ENCODE measurements at places on chromosomes 5 and 9.
A peak's percentile ranks its signal among the peaks of the same experiment; 100 is the strongest.

DNA sequence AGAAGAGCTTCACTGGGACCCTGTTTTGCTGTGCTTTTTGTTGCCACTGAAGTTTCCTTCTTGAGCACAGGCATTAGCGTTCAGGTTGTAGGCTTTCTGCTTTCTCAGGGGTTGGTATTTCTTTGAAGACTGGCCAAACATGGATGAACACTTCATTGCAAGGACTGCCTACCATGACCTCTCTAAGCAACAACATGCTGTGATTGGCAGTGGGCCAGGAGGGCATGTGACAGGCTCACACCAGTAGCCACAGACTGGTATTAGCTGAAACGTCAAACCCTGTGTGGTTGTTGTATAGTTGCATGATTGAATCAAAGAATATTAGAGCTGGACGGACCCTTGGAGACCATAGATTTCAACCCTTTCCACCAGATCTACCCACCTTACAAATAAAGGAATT is 20.0 kb upstream of the MLANA start:
- peak; percentile 8 for DNase-seq

DNA sequence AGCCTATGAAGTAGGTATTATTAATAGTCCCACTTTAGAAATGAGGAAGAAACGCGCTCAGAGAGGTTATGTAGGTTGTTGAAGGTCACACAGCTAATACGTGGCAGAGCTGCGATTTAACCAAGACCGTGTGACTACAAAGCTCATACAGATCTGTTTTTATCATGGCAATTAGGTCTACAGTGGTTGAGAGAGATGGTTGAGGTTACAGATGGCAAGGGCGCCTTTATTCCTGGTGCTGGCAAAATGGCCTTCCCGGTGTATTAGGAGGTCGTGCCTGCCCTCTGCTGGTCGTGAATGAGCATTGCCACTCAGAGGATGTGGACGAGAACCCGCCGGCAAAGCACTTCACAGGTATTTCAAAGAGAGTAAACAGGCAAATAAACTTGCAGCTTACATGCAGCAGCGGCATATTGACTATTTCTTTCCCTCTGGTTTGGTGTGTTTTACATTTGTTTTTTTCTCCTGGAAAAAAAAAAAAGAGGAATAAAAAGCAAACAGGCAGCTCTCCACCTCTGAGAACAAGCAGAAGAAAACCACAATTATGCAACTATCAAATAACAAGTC is 65.3 kb upstream of the EGFLAM start:
- peak; percentile 73 for DNase-seq

- DNase-seq: no peak
Measured at GRCh38 chr9:4118666-4119065, 181.2 kb downstream of the GLIS3 start.

DNA sequence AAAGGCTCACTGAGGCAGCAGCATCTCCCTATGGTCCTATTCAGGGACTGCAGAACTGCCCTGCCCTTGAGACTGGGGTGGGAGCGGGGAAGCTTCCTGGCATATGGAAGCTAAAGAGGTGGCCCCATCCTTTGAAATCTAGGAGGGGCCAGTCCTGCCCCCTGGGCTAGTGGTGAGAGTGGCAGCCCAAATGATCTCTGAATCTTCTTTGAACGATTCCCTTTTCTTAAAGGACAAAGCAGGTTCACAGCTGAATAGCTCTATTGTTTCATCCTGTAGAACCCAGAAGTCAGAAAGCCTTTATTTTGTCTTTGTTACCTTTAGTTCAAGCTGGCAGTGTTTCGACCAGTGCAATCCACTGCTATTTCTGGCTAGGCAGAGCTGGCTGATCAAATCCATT is 741.9 kb downstream of the IRX1 start:
- no peak for DNase-seq

GRCh38 chr9:97682242-97682641 is 14.9 kb downstream of the XPA start:
- peak; percentile 15 for DNase-seq

DNA sequence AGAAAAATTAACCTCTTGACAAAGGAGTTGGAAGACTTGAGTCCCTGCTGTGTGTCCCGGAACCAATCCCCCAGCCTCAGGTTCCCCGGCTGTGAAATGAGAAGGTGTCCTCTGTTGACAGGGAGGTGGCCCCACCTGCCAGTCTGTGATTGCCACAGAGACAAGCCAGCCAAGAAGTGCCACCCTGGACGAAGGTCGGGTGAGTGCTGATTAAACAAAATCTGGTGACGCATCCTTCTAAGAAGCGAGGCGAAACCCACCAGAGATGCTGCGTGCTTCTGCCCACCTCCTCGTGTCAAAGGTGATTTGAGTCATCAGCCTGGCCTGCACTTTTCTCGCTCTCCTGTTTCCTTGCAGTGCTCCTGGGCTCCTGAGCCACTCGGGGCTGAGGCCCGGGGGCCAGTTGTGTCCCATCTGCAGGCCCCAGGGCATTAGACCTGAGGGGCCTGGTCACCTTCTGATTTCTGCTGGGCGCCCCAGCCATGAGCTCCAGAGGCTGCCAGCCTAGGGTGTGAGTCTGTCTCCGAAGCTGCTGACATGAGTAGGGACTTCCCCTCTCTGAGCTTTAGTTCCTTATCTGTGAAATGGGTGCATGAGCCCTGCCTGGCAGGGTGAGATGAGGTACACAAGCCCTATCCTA is 28.7 kb downstream of the NEK6 start:
- DNase-seq: no peak

DNA sequence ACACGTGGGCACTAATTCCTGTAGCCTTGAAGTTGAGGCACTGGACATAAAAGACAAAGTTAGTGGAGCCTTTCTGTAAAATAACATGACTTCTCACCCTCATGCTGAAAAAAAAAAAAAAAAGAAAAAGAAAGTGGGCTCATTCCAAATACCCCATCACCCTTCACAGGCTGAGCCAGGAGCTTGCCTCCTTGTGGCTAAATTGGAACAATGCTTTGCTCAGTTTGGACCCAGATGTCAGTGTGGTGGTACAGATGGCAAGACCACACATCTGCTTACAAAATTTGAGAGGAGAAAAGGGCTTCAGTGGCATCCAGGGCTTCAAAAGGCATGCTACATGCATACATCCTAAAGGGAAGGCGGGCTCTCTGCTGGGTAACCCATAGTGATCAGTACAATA is 342.8 kb downstream of the EBF1 start:
- DNase-seq: no peak

- DNase-seq: no peak
Measured at GRCh38 chr5:78611126-78611605, 37.4 kb downstream of the LHFPL2 start.

GRCh38 chr9:21761309-21761901 is 41.0 kb upstream of the MTAP start:
- DNase-seq: no peak

GRCh38 chr9:115548609-115549260 is 430.8 kb upstream of the TNC start:
- DNase-seq: no peak

GRCh38 chr9:122172131-122172530 is 12.4 kb downstream of the MORN5 start:
- DNase-seq: no peak

GRCh38 chr9:97954550-97954989 is 16.6 kb upstream of the HEMGN start:
- DNase-seq: peak; percentile 74

- DNase-seq: no peak
Measured at GRCh38 chr9:75133396-75133795, 45.1 kb downstream of the OSTF1 start.

DNA sequence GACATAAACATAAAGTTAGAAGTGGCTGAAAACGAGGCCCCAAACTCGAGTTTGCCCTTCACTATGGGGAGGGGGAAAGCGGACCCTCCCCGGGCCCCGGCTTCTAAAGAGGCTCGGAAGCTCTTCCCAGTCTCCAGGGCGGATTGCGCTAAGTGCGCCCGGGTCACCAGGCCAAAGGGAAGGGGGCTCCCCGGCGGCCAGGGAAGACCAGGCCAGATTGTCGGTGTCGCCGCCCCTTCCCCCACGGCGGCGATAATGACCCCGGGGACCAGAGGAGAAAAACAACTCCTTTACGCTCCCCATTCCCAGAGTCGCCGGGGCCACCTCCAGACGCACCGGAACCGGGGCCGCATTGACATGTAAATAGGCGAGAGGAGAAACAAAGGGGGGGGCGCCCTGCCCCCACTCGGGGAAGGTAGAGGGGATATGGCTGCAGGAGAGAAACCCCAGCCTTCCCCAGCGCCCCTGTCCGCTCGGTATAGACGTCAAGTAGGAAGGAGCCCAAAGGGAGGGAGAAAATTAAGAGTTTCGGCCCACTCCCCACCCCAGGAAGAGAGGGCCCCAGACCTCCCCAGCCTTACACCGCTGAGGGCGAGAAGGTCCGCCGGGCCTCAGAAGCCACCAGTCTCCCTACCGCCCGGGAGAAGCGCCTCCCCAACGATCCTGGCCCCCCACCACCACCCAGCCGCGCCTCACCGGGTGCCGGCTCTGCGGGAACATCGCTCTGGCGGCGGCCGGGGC is 1.7 kb downstream of the TLE1 start:
- peak; percentile 74 for DNase-seq

- no peak for DNase-seq
Measured at GRCh38 chr9:81397481-81398381, 291.6 kb downstream of the TLE1 start.

DNA sequence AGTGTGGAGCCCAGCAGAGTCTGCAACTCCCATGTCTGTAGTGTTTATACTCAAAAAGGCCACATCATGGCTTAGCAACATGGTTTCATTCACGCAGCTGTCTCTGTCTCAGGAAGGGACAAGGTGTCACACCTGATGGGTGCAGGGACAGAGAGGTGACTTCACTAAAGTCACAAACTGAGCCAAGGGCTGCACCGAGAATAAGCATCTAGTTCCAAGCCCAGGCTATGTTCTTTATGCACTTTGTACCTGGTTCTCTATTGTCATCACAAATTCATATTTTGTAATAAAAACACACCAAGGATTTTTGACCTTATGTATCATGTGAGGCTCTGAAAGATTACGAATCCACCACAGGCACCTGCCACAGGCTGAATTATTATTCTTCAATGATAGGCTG is 64.9 kb upstream of the STK32A start:
- DNase-seq: no peak

DNA sequence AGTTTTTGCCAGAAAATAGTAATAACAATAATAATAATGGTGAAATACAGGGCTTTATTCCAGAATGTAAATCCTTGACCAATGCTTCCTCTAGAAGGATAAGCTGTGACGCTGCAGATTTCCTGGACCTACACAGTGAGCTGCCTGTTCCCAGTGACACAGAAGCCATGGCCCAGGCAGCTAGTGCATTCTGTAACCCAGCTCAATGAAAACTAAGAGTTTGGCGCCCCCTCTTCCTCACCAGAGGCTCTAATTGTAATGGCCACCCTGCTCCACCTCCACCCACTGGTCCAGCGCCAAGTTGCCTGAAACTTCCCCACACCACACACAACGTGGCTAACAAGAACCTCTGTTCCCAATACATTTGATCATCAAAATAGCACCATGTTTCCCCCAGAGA is 248.1 kb downstream of the CETN3 start:
- no peak for DNase-seq

- no peak for DNase-seq
Measured at GRCh38 chr5:180331647-180331950, 21.5 kb downstream of the GFPT2 start.

GRCh38 chr5:145283141-145283810 is 551.9 kb downstream of the PRELID2 start:
- no peak for DNase-seq

GRCh38 chr9:116313638-116314037 is 160.0 kb downstream of the PAPPA start:
- no peak for DNase-seq

DNA sequence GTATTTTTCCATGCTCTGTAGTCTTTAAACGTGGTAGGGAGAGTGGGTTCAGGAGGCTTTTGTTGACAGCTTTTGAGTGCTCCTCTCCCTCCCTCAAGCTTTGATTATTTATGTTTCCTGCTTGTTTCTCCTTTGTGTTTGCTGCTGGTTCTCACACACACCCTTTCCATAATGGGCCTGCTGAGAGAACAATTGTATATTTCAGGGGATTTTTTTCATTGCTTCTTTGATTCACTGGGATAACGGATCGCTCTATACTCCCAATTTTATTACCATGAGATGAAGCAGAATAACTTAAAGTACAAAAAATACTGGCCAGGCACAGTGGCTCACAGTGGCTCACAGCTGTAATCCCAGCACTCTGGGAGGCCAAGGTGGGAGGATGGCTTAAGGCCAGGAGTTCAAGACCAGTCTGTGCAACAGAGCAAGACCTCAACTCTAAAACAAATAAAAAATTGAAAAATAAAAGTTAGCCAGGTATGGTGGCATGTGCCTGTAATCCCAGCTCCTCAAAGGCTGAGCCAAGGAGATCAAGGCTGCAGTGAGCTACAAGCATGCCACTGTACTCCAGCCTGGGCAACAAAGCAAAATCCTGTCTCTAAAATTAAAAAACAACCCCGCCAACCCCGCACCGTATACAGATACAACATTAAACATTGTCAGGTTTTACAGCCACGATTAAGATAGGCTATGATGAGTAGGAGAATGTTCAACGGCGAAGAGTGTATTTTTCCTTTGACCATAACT is 66.9 kb downstream of the USP20 start:
- DNase-seq: no peak

DNA sequence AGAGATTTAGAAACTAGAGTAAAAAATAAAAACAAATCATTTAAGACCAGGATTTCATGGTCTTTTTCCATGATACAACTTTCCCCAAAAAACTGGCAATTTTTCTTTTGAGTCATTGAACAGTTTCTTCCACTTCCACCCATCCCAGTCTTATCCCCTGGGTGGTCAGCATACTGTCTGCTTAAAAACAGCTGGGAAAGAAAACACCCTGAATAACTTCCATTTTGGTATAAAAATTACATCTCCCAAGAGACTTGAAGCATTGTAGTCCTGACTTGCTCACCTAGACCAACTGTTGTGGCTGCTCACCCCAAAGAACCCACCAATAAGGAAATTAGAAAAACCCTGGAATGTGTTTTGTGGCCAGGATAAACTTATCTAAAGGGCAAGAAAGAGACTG is 731.3 kb downstream of the NR2F1-AS1 start:
- no peak for DNase-seq

All from NCI-H1417 (cell line).